Hypothalamus (tissue), 51 donors: ENCODE measurements at places on chromosomes 16 and 17.

DNA sequence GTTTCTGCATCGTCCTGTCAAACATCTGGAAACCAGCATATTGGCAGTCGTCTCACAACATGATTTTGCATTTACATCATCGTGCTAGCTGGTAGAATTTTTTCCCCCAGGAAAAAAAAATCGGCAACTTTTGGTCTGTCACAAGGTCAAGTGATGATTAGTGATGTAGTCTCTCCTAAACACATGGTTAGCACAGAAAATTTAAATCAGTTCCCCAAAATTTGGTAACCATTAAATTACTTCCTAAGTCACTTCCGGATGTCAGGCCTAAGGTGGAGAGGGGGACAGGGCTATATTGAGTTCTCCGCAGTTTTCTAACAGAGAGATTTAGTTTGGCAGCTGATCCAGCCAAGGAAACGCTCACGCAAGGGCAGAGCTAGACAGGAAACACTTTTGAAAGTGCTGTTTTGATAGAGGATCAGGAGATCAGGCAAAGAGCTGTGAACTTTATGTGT is 271.0 kb upstream of the TBX2 start:
- DNase-seq, result no peak

DNA sequence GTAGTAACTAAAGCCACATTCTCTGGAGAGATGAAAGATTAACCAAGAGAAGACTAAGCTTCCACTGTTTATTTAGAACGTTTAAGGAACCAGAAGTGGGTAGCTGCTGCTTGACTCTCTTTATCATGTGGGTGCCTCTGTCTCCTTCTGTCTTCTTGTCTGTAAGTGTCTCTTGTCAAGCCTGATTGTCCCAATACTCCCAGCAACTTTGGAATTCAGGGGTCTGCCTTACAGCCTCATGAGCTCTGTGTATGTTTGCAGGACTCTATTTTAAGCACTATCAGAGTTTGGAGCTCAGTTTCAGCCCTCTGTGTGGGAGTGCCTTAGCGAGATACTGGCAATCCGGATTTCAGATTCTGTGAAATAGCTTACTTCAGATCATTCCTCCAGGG is 29.3 kb upstream of the SPACA3 start:
- DNase-seq, result no peak

DNA sequence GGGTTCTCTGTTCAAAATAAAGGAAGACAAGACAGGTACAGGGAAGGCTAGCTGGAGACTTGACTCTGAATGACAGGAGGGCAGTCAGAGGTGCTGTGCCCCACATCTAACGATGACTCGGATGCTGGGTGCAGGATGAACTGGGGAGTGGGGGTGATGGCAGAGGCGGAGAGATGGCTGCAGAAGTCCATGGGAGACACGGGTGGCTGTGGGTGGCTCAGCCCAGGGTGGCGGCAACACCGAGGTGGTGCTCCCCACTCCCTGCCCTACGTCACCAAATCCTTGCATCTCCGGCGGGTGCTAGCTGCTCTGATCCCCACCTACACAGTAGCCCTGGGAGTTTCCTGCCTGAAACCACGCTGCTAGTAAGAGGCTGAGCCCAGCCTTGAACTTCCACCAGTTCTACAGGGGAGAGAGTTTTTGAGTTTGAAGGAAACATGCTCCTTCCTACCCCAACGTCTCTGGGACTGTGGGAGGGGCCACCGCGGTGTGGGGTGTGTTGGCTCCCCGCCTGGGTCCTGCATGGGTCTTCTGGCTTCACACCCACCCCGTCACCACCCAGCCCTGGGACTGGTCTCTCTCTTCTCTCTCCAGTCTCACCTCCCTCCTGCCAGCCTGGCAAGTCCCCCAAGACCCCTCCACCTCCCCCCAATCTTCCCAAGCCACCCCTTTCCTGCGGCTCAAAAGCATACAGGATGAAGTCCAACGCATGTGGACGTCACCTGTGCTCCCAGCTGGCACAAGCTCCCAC is 4.5 kb downstream of the GSG1L start:
- DNase-seq, result no peak

DNA sequence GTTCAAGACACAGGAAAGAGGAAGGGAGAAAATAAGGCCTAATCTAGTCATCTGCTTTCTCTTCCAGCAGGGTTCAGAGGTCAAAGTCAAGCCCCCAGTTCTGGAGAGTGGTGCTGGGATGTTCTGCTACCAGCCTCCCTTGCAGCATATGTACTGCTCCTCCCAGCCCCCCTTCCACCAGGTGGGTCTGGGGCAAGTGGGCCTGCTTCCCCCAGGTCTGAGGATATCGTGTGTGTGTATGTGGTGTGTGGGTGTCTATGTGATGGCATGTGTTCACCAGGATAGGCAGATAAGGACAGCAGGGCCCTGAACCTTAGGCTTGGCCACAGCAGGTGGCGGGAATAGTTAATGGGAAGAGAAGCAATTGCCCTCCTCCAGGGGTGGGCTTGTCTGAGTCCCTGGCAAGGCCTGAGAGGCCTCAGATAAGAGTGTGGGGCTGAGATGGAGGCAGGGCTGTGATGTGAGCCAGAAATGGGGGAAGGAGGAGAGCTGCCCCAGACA is 21.1 kb downstream of the FOXN1 start:
- no peak for DNase-seq

GRCh38 chr17:73658821-73659515 is 14.7 kb upstream of the SDK2 start:
- DNase-seq, result no peak

DNA sequence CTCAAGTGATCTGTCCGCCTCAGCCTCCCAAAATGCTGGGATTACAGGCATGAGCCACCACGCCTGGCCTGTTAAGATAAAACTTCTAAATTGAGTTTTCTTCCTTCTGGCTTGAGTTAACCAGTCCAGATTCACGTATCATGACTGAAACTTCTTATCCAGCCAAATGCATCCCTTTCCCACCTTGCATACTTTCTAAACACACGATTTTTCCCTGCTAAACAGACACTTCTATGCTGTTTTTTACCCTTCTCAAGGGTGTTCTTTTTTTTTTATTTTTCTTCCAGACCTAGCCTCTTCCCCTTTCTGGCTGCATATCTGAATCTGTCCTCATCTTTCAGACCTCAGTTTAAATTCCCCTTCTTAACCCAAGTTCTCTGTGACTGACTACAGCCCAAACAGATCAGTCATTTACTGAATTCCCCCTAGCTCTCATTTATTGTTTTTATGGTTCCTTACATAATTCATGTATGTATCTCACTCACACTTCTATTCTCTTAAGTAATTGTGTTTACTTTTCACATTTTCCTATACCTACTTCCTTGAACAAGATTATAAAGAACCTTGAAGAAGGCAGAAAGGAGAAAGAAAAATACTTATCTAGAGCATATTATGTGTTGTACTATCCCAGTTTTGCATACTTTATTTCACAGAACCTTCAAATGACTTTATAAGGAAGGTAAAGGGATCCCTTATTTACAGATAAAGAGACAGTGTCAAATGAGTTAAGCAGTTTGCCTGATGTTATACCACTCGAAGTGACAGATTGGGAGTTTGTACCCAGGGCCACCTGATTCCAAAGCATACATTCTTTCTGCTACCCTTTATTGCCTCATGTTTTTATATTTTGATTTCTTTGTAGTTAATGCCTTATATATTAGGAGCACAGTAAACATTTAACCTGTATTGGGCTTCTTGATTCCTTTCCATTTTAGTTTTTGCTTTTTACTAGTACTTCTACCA is 5.2 kb downstream of the EVI2B start:
- DNase-seq, result no peak

- peak; percentile 46 for DNase-seq
These were observed 527 bp downstream of the TRAF4 start for GRCh38 chr17:28744104-28744971.

DNA sequence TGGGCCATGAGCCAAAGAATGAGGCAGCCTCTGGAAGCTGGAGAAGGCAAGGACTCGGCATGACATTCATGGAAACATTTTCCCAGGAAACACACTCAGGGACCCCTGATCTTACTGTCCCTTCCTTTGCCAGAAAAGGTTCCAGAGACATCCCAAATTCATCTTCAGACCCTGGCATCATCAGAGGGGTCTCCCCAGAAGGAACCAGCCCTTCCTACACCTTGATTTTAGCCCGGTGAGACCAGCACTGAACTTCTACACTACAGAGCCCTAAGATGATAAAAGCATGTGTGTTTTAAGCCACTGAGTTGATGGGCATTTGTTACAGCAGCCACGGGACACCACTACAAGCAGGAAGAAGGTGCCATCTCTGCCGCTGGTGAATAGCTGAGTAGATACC is 262.3 kb downstream of the C16orf95 start:
- no peak for DNase-seq

- DNase-seq, result no peak
These were observed 27.8 kb upstream of the MRTFB start for GRCh38 chr16:14043278-14043677.

GRCh38 chr16:4879049-4879448 is 31.8 kb downstream of the UBN1 start:
- DNase-seq, result no peak
